ENCODE measurements at places on chromosomes 6 and 20. TPM values are rescaled to one million over a fixed set of nuclear protein-coding genes. Genes with fewer than 3 reads are reported as not detected.

DNA sequence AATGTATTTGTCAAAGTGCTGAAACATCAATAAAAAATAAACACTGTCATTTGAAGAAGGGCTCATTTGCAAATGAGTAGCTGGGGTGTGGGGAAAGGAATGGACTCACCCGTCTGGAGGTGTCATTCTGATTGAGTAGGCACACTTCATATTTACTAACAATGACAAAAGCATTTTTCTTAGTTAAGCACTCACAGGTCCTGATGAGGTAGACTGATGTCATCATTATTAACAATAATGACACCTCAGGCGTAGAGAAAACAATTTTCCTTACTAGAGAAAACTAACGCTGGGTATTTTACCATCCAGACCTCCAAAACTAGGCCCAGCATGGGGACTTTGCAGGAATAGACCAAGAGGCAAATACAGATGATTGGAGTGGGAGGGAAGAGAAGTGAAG is 76.0 kb downstream of the UNC5CL start:
- no peak for DNase-seq

- DNase-seq, result no peak
Measured at GRCh38 chr6:41371992-41372831, 36.8 kb downstream of the NCR2 start.

- DNase-seq, result no peak
Measured at GRCh38 chr6:90537723-90538258, 49.1 kb downstream of the MAP3K7 start.

DNA sequence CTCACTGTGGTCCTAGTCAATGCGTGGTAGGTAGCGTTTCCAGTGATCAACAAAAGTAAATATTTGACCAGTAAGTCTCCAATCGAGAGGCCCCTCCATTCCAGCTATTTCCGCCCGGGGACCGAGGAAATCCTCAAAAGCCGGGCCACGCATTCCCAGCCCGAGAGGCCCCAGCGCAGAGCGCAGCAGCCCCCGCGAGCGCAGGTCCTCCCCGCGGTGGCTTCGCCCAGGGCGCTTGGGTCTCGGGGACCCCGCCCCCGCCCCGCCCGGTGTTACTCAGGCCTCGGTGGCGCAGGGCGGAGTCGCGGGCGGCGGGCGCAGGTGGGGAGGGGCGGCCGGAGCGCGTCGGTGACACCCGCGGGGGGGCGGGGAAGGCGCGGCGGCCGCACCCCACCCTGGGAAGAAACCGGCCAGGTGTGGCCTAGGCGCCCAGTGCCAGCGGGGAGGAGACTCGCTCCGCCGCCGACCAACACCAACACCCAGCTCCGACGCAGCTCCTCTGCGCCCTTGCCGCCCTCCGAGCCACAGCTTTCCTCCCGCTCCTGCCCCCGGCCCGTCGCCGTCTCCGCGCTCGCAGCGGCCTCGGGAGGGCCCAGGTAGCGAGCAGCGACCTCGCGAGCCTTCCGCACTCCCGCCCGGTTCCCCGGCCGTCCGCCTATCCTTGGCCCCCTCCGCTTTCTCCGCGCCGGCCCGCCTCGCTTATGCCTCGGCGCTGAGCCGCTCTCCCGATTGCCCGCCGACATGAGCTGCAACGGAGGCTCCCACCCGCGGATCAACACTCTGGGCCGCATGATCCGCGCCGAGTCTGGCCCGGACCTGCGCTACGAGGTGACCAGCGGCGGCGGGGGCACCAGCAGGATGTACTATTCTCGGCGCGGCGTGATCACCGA is at the start of gene DSP:
Gene DSP, plus strand, starts transcription at position 497 of the 890 bp plus-strand sequence. Its CDS starts 245 bp downstream, at position 742.
- no peak for DNase-seq

DNA sequence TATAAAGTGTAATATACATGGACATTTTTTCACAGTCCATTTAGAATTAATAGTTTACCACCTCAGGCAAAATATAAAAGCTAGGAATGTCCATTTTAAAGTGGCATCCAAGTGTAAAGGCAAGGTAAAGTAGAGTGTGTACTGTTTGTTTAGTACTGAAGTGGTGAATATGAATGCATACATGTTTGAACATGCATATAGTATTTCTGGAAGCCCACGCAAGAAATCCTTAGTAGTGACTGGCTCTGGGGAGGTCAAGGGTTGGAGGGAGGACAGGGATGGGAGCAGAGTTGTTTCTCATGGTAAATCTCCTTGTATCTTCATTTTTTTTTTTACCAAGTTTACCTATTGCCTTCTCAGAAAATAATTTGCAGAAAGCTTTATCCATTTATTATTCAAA is 129.2 kb downstream of the UNC5CL start:
- DNase-seq, result no peak

DNA sequence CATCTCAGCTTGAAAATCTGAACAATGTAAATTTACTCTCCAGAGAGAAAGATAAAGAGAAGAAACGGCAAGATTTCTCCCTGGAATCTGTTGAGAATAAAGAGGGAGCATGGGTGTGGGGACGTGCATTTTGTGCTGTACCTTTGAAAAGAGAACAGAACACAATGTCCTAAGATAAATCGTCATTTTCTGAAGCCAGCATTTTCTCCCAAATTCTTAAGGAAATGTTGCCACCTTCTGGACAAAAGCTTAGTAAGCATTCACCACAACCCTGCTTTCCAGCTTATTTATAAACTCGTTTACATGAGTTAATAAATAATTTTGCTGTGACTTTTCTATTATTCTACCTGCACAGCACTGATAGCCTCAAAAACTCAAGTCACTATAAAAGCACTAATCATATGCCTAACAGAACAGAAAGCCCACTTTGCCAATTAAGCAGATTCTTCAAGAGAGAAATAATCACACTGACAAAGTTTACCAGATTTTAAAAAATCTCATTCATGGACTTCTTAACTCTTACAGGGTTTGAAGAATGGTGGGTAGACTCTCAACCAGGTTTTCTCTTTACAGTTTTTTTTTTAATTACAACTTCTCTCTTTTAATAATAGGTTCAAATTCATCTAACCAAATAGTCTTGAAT is 155.8 kb downstream of the MBOAT1 start:
- DNase-seq, result no peak

DNA sequence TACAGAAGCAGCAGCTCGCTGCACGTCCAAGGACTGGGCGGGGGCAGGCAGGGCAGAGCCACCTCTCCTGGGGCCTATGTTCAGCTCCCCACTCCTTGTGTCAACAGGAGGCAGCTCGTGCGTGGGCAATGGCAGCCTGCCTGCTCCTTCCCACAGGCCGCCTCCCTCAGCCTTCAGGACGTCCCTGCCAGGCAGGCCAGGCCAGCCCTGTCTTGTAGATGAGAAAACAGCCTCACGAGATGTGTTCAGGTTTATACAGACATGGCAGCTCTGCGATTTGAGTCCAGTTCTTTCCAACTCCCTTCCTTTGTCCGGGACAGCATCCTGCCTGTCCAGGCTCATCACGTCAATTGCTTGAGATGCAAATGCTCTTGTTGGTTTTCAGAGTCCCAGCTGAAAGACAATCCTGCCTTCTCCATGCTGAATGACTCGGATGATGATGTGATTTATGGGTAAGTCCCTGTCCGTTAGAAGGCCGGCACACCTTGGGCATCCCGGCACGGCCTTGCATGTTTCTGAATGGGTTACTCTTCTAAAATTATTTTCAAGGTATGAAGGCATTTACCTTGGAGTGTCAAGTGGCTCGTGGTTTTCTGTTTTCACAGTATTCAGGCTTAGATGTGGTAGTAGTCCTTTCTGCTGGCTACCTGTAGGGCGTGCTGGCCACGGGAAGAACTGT is 13.5 kb downstream of the DYNLT1 start:
- DNase-seq, result no peak

DNA sequence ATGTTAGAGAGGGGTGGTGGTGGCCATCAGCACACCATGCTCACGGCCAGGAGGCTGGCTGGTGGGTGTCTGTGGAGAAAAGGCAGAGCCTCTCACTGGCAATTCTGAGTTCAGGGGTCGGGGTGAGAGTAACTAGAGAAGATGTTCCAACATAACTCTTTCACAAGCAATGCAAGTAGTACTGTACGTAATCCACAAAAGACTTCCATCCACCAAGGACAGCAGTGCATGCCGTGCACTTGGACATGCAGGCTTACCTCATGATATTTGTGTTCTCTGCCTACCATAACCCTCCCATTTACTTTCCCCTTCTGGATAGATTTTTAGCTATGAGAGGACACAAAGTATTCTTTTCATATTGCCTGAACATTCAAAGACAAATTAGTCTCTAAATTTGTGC is 51.3 kb downstream of the DCBLD1 start:
- no peak for DNase-seq

- DNase-seq, result no peak
Measured at GRCh38 chr6:162219266-162219665, 508.3 kb downstream of the PRKN start.

GRCh38 chr20:38883981-38884733 is 42.1 kb upstream of the FAM83D start:
- DNase-seq, result no peak

DNA sequence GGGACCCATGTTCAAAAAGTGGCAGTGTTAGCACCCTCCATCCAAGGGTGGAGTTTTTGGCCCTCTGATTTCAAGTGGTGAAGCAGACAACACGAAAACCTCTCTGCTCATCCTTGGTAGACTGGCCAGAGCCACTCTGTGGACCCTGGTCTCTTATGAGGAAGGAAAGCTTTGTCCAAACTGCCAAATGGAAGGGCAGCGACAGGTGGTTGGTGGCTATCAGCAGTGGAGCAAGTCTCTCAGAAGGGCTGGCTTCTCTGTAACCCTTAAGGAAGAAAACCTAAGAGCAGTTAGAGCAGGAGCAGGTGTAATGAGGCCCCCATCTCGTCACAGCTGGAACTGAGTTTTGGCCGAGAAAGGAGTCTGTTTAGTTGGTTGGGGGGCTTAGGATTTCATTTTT is 155.8 kb downstream of the SLC16A10 start:
- no peak for DNase-seq

DNA sequence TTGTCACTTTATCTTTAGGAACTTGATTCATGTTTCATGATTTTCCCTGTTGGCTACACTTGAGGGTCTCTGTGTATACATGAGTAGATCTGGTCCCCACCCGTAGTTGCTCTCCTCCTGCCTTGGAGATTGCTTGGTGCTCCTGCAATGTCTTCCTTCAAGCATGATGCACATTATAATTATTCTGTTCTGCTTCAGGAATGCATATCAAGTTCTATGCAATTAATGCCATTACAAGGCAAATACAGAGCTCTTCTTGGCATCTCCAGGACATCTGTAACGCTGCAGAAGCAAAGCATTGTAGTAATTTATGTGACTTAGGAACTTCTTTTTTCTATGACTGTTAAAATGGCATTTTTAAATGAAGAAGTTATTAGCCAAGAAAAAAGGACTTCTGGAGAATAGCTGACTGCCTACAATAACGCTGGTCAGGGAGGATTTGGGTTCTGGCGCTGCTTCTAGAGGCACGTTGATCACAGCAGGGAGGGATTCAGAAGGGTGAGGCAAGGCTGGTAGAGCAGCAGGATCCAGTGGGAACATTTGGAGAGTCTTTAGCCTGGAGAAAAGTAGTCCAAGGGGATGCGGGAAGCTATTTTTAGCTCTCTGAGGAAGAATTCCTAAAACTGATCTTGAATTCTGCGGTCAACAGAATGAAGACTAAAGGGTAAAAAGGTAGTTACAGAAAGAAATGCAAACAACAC is 203.6 kb downstream of the PLCB1 start:
- no peak for DNase-seq

GRCh38 chr6:114886670-114887436 is 544.0 kb upstream of the HS3ST5 start:
- DNase-seq, result no peak

- no peak for DNase-seq
Measured at GRCh38 chr6:26126394-26127235, 39.4 kb downstream of the HFE start.

GRCh38 chr20:16819483-16819882 is 71.3 kb downstream of the OTOR start:
- DNase-seq, result no peak

DNA sequence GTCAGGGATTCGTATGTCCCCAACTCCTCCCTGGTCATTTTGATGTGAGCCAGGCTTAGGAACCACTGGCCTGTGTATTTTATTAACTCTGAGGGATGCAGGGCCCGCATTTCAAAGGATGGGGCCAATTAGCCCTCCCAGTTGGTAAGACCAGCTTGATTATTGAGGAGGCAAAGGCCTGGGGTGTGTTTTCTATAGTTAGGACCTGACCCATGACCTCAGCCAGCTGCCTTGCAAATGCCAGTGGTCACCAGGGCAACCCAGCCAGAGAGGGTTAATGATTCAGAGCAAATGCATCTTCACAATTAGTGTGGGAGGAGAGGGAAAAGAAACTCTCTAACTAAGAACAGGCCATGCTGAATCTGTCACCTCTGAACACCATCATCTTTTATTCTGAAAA is 835.4 kb downstream of the MAFB start:
- no peak for DNase-seq

DNA sequence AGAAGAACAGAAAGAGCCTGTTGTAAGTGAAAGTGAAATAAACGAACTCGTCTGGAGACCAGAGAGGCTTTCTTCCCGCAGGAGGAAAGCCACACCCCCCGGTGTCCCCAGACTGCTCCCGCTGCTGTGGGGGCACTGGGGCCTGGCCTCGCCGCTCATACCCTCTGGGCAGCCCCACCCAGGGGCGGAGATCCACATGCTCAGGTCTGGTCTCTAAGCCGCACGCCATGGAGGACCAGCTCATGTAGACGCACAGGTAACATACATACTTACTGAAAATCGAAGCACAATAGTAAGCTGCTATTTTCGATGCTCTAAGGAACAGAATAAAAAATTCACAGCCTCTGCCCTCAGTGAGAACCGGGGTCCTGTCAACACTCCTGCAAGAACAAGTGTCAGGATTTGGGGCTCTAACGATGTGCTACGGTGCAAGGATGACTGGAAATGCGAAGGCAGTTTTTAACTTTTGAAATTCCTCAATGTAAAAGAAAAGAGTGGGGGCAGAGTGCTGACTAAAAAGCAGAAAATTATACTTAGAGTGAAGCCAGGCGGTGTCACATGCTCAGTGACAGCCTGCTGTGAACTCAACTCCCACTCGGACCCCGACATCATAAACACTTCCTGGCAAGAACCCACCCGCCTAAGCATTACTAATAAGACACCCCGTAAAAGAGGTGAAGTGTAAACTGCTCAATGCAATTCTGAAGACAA is 110.5 kb downstream of the IRF4 start:
- no peak for DNase-seq

SLC22A1 gene
- total RNA-seq, result 5.8 TPM

CRISP2 gene
- not detected for total RNA-seq

TRERF1 gene
- total RNA-seq, result 35.3 TPM

SAMD3 gene
- total RNA-seq, result 39.3 TPM

PAX1 gene
- not detected for total RNA-seq

CRISP3 gene
- total RNA-seq, result not detected

TRAPPC3L gene
- not detected for total RNA-seq

FOXP4 gene
- 110 TPM for total RNA-seq

KATNA1 gene
- 26.1 TPM for total RNA-seq

CDC40 gene
- 26.0 TPM for total RNA-seq

All from natural killer cell treated with Interleukin-12 subunit alpha and Interleukin-12 subunit beta and Interleukin-15 and Interleukin-18, amount 100 ng/mL, for 72 hours (primary cell).